Mammary microvascular endothelial cell (primary cell): ENCODE measurements at places on chromosomes 12 and 14. TPM values are rescaled to one million over a fixed set of nuclear protein-coding genes. Genes with fewer than 3 reads are reported as not detected.

Gene ERP27
- 0.73 and 2.1 TPM in 2 replicates for total RNA-seq

Gene KIF26A
- total RNA-seq: 7.3 and 9.4 TPM in 2 replicates

Gene ZC2HC1C
- 0.89 and 1.3 TPM in 2 replicates for total RNA-seq

Gene WNT1
- not detected in 2 replicates for total RNA-seq

Gene KRT79
- total RNA-seq: not detected in 2 replicates

Gene PAX9
- not detected in 2 replicates for total RNA-seq

Gene DLGAP5
- total RNA-seq: 56.8 and 60.1 TPM in 2 replicates

Gene CLEC14A
- total RNA-seq: 163 and 167 TPM in 2 replicates
